GM12891 (cell line): ENCODE measurements at places on chromosomes 5 and 9.

GRCh38 chr5:51651889-51652288, 268.6 kb downstream of the ISL1 start:
- no peak for DNase-seq

GRCh38 chr9:130847306-130848217, 12.5 kb downstream of the ABL1 start:
- DNase-seq: no peak

GRCh38 chr5:142445266-142445665, 120.4 kb upstream of the SPRY4 start:
- no peak for DNase-seq

DNA sequence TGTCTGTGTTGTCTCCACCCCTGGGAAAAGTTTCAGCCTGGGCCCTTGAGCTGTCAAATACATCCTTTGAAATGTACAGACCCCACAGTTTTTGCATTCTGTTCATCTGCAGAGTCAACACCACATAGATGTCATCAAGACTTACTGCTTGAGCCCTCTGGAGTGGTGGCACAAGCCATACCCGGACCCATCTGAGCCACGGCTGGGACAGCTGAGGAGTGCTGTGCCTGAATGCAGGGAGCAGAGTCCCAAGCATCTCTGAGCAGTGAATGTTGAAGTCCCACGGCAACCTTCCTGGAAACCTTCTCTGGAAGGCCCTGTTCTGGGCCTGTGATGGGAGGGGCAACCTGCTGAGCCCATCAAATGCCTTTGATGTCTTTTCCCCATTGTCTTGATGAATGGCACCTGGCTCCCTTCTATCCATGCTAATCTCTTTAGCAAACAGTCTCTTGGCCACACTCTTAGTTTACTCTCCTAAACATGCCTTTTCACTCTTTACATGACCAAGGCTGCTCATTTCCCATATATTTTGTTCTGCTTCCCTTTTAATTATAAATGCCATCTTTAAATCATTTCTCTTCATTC, 92.5 kb downstream of the ATPSCKMT start:
- no peak for DNase-seq

- DNase-seq: peak; percentile 11
Measured at GRCh38 chr9:21995666-21996398, 1.2 kb downstream of the CDKN2B-AS1 start.

DNA sequence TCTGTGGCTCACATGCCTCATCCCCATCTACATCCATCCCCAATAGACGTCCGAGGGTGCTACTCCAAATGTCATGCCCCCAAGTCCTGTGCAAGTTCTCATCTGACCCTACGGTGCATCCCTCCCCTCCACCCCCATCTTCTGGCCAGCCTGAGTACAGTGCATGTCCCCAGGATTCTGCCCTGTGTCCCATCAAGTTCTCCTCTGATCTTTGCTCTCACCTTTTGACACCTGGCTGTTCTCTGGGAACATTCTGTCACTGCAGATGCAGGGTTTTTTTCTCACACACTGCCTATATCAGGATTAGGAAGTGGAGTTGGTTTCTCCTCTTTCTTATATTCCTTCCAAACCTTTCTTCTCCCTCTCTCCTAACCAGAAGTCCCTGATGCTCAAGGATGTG, 377.2 kb downstream of the GADD45G start:
- DNase-seq: no peak

- DNase-seq: no peak
Measured at GRCh38 chr5:145324101-145324500, 511.0 kb downstream of the PRELID2 start.

DNA sequence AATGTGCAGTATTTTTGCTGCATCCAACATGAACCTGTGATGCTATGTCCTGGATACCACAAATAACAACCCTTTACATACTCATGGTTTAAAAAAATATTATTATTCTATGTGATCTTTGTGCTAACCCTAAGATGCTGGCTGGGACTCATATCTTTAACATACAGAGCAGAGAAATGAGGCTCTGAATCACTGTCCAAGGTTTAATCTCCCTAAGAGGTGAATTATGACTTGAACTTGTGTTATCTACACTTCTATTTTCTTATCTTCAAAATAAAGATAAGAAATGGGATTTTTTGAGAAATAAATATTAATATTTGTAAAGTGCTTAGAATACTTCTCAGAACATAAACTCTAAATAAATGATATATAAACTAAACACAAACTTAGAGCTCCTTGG, 68.8 kb upstream of the GRIA1 start:
- DNase-seq: no peak

- DNase-seq: no peak
Measured at GRCh38 chr5:65320250-65320649, 161.5 kb downstream of the ADAMTS6 start.

DNA sequence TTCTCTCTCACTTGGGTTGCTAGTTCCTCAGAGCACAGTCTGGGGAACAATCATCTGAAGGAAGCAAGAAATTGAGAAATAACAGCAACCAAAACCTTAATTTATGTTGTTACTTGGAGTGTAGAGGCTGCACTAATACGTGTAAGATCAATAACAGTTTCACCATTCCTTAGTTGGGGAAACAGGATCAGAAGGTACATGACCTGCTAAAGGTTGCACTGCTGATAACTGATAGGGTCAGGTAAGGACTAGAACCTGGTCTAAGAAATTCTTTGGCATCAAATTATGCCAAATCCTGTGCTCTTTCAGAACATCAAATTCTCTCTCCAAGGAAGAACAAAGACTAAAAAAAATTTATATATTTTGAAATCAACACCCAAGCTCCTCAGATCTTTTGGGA, 278.6 kb upstream of the C9orf72 start:
- DNase-seq: no peak

DNA sequence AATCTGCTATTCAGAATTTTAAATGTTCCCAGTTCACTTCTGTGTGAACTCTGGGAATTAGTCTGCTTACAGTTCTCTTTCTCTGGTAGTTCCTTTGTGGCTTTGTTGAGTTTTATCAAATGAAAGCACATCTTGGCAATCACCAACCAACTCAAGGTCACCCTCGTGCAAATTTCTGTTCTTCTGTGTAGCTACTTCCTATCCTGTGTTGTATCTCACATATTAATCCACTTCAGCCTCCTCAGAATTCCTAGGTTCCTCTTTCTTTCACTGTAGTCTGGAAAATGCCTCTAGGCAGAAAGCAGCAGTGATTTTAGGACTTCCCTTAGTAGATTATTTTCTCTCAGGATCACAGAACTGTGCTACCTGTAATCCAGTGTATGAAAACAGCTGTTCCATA, 100.3 kb downstream of the AUH start:
- DNase-seq: no peak

- DNase-seq: no peak
Measured at GRCh38 chr5:63240063-63240755, 661.6 kb downstream of the LRRC70 start.

GRCh38 chr5:147901599-147902039, 4.7 kb downstream of the C5orf46 start:
- no peak for DNase-seq

GRCh38 chr5:58153255-58153654, 306.6 kb downstream of the PLK2 start:
- DNase-seq: no peak

- DNase-seq: no peak
Measured at GRCh38 chr5:112865128-112865527, 4.0 kb downstream of the SRP19 start.

GRCh38 chr5:167228134-167228533, 1063.3 kb upstream of the WWC1 start:
- no peak for DNase-seq

- DNase-seq: no peak
Measured at GRCh38 chr5:139880416-139881142, 85.0 kb downstream of the PSD2 start.

GRCh38 chr5:144598451-144599068, 427.9 kb downstream of the KCTD16 start:
- DNase-seq: no peak

GRCh38 chr9:77977210-77977611, 54.4 kb downstream of the GNAQ start:
- no peak for DNase-seq

DNA sequence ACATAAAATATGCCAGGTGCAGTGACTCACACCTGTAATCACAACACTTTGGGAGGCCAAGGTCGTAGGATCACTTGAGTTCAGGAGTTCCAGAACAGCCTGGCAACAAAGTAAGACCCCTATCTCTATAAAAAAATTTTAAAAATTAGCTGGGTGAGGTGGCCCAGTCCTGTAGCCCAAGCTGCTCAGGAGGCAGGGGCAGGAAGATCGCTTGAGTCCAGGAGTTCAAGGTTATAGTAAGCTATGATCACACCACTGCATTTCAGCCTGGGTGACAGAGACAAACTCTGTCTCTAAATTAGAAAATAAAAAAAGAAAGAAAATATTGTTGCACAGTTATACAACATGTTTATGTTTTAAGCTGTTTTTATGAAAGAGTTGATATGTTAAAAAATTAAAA, 6.8 kb downstream of the CENPK start:
- DNase-seq: no peak

GRCh38 chr9:3262826-3263529, 262.8 kb downstream of the RFX3 start:
- no peak for DNase-seq

GRCh38 chr5:107778647-107779046, 107.9 kb upstream of the EFNA5 start:
- no peak for DNase-seq

GRCh38 chr9:89738137-89738932, 133.5 kb downstream of the GADD45G start:
- DNase-seq: no peak

DNA sequence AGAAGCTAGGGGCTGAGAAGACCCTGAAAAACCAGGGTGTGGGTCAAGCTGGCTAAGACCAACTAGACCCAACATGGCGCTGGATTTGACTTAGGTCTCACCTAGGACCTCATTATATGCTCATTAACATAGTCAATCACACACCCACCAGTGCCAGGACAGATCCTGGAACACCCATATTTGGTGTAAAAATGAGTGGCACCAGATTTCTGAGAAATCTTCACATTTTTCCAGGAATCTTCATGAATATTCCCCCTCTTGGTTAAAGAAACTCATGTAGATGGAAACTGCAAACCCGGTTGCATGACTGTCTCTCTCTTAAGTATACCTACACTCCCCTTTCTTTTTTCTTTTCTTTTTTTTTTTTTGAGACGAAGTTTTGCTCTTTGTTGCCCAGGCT, 17.9 kb upstream of the RAB14 start:
- no peak for DNase-seq
